ENCODE measurements at places on chromosomes 11 and 22.
A peak's percentile ranks its signal among the peaks of the same experiment; 100 is the strongest.

DNA sequence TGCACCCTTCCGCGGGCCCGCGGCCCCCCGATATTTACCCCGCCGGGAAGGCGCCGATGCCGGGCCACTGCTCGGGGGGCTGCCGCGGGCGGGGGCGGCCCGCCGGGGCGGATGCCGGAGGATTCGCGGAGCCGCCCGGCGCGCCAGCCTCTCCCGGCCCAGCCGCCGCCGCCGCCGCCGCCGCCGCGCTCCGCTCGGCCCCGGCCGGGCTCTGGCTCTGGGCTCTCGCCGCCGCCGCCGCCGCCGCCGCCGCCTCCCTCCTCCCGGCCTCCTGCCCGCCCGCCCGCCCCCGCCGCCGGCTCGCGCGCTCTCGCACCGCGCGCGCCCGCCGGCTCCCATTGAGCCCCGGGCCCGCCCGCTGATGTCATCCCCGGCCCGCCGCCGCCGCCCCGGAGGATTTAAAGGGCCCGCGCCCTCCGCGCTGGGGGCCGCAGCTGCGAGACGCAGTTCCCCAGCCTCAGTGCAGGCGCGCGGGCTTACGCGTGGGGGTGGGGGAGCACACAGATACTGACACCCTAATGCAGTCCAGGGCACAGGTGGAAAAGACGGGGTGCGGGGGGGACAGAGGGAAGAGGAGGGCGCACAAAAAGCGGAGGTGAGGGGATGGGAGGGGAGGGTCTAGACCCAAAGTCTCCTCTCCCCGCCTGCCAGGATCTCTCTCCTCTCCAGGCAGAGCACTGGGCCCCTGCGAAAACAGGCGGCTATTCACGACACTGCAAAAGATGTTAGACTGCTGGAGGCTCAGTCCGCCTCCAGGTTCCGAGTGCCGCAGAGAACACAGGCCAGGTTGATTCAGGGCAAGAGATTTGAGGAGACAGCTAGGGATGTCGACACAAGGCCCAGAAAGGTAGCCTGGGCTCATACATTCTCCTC lies at the start of gene CSNK1E:
Gene CSNK1E (minus strand): TSS at position 312 of the 873 bp plus-strand sequence. CDS start 3,276 bp downstream, outside the sequence.
- peak; percentile 89 for DNase-seq

DNA sequence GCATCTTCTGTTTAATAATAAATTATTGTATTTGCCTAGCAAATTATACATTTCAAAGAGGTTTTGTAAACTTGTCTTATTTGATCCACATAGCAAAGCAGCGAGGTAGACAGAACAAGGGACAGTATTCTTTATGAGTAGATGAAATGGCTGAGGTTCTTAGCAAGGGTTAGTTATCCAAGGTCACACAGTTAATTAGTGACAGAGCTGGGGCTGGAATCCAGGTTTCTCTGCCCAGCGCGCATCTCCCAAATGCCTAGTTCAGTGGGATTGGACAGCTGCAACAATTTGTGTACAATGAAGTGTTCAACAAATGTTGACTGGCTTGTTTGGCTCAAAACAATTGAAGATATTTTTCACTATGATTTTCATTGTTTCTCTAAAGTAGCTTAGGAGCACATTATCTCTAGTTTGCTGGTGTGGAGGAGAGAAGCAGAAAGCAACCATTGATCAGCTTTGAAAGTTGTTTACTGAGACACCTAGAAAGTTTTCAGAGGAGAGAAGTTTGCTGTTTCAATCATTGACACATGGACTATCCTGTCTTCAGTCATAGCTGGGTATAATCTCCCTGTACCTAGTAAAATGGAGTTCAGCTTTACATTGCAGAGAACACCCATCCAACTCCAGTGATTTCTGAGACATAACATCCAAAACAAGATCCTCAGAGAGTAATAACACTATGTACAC lies 270.6 kb downstream of the FAT3 start:
- DNase-seq = no peak

DNA sequence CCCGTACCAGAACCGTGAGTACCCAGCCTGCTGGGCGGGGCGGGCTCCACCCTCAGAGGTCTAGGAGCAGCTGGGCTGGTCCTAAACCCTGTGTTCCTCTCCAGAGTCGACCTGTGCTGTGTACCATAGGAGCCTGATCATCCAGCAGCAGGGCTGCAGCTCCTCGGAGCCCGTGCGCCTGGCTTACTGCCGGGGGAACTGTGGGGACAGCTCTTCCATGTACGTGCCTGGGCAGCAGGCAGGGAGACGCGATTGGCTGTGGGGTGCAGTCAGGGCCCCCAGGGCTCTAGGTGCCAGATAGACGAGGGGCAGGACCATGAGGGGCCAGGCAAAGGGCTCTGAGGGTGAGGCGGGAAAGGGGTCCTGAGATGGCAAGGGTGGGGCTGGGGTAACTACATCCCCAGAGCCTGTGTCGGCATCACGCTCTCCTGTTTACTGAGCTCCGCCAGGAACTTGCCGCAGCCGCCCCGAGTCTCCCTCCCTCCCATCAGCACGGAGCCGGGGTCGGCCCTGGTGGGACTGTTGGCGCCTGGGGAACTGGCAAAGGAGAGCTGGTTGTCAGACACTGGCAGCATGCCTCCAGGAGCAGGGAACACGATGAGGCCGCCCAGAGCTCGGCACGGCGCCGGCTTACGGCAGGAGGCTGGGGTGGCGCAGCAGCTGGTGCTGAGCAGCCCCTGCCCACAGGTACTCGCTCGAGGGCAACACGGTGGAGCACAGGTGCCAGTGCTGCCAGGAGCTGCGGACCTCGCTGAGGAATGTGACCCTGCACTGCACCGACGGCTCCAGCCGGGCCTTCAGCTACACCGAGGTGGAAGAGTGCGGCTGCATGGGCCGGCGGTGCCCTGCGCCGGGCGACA lies 22.9 kb upstream of the MUC5B start:
- DNase-seq = no peak

- DNase-seq = no peak
These were observed 10.4 kb downstream of the GALNT18 start for GRCh38 chr11:11611381-11611780.

GRCh38 chr22:39362932-39363331 lies 13.1 kb downstream of the SYNGR1 start:
- no peak for DNase-seq

DNA sequence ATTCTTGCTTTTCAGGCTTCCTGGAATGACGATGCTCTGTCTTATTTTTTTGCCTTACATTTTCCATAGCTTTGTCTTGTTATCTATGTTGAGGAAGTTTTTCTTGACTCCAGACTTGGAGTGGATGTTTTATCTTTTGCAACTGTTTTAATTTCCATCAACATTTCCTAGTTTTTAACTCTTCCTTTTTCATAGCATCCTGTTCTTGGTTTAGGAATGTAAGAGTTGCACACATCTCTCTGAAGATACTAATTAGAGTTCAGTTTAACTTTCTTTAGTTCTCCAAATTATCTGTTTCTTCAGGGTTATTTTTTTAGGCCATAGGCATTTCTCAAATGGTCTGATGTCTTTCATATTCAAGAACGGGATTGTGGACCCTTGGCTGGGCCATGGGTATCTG lies 10.4 kb downstream of the CLDN5 start:
- no peak for DNase-seq

- no peak for DNase-seq
These were observed 88.9 kb downstream of the RRM1 start for GRCh38 chr11:4183410-4184057.

- peak; percentile 52 for DNase-seq
These were observed 1.4 kb downstream of the PLXNB2 start for GRCh38 chr22:50305923-50306566.

GRCh38 chr22:24162436-24162835 lies 18.9 kb upstream of the SUSD2 start:
- DNase-seq = no peak

GRCh38 chr22:39745789-39746188 lies 147.8 kb downstream of the ENTHD1 start:
- no peak for DNase-seq

- no peak for DNase-seq
These were observed 17.2 kb downstream of the TOB2 start for GRCh38 chr22:41429232-41429950.

DNA sequence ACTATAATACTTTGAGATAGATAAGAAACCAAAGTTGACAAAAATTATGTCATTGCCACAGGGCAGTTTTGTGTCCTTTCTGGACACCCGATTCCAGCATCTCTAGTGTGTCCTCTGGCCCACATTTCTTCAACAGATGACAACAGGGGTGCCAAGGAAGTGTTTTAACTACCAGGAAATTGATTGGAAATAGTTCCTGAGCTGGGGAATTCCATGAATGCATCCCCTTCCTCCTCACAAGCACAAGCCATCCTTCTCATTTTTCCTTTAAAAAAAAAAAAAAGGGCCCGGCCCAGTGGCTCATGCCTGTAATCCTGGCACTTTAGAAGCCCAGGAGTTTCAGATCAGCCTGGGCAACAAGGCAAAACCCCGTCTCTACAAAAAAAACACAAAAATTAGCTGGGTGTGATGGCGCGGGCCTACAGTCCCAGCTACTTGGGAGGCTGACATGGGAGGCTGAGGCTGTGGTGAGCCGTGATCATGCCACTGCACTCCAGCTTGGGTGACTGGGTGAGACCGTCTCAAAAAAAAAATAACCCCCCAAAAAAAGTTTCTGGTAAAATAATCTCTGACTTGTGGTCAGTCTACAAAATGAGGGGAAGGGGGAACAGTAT lies 797 bp upstream of the B3GAT3 start:
- no peak for DNase-seq

GRCh38 chr11:70854201-70854600 lies 398.2 kb downstream of the SHANK2 start:
- DNase-seq = no peak

- no peak for DNase-seq
These were observed 6.4 kb downstream of the NAT10 start for GRCh38 chr11:34111722-34112270.

DNA sequence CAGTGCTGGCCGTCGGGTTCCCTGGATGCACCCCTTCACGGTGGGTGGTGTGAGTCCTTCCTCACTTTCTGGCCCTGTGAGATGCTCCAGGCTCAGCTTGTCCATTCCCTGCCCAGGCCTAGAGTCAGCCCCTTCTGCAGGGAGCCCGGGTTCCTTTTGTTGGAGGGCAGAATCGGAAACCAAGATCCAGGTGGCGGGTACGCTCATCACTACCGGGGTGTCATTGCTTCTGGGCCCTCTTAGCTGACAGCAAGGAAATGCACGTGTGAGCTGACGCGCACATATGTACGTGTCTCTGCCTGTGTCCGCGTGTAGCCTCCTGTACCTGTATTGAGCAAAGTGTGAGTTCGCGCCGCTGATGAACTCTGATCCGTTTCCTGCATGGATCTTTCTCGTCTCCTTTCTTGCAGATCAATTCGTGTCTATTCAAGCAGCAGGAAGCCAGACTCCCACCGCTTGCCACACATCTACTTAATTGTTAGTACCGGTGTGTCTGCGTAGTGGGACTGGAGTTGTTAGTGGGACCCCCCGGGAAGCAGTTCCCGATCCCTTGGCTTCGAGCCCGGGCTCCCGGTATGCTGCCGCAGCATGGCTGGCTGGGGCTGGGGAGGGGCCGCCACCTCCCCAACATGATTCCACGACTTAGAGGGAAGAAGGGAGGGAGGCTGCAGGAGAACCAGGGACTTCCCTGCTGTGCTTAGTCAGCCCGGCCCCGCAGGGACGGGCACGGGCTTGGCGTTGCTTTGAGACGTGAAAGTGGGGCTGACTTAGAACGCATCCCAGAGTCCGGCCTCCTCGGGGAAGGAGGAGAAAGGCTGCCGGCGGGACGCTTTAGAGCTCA lies 35.9 kb upstream of the GRAMD4 start:
- no peak for DNase-seq

GRCh38 chr22:43919106-43919973 lies 4.3 kb upstream of the PNPLA3 start:
- no peak for DNase-seq

Data from germinal center (tissue), 1 donor.